ENCODE measurements at places on chromosomes 3 and 15.

GRCh38 chr3:104856741-104857140, 510.0 kb upstream of the ALCAM start:
- DNase-seq, result no peak

DNA sequence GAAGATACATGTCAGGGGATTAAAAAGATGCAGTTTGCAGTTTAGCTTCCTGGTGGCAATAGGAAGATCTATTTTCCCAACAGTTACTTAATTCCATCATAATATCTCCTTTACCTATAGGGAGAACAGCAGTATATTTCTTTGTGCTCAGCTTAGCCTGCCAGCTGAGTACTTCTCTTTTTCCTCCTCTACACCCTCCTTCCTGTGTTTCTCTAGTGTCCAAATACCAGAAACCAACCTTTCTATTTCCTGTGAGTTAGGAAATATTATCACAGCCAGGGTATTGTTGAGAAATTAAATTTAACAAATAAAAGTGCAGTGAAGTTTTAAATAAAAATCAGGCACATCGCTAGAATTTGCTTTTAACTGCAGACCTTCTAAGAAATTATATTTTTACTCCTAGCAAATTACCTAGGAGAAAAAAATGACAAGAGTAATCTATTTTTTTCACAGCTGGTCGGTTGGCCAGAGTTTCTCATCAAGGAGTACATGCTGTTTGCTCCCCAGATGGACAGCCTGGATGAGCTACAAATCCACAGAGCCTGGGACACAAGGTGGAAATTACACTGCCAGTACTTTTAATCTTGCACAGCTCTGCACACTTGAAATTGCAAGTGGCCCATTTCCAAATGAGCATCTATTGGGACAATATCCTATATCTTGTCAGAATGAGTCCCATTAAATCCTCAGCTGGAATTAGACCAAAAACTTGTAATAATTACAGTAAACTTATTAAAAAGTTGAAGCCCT, 185.2 kb upstream of the CFAP20DC start:
- DNase-seq, result no peak

DNA sequence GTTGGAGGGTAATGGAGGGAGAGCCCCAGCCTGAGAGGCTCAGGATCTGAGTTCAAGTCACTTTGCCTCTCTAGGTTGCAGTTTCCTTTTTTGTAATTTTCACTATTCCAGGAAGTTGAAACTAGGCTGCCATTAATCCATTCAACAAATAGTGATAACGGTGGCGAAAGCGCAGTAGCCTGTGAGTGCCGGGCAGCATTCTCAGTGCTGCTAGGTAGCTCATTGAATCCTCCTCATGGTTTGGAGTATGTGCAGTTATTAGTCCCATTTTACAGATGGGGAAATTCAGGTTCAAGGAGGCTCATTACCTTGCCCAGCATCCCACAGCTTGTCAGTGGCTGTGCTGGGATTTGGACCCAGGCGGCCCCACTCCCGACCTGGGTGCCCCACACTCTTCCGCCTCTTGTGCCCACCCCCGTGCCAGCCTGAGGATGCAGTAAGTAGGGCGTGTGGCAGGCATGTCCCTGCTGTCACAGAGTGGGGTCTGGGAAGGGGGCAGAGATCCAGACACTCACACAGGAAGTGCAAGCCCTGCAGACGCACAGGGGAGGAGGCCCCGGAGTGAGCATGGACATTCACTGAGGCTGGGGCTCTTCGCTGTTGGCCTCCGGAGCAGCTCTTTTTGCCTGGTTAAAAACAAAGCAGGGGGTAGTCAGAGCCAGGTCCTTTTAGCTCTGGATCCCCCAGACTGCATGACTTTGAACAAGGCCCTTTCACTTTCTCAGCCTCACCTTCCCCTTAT, 58.8 kb downstream of the SLC6A6 start:
- no peak for DNase-seq

- no peak for DNase-seq
Observed at GRCh38 chr3:49004352-49005302, 2.6 kb upstream of the WDR6 start.

GRCh38 chr3:125214738-125215137, 2.2 kb upstream of the SLC12A8 start:
- no peak for DNase-seq

Measured in NCI-H2171 (cell line).